ENCODE measurements at places on chromosomes 11 and 22.

- no peak for DNase-seq
Observed at GRCh38 chr11:117857734-117858414, 18.6 kb downstream of the FXYD6 start.

GRCh38 chr11:111107501-111107900 lies 138.0 kb upstream of the POU2AF2 start:
- DNase-seq: no peak

GRCh38 chr11:66032957-66033735 lies 6.9 kb upstream of the CATSPER1 start:
- DNase-seq: no peak

DNA sequence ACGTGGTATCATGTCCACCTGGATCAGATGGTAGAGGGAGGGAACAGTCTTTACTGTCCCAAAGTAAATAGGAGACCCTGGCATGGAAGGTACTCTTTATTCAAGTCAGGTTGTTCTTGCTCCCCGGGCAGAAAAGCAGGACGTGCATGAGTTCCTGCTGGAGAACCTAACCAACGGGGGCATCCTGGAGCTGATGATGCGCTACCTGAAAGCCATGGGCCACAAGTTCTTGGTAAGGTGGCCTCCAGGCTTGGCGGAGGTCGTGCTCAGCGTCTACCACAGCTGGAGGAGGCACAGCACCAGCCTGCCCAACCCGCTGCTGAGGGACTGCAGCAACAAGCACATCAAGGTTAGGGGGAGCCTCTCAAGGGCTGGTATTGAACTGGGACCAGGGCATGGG lies 48.7 kb downstream of the CABIN1 start:
- no peak for DNase-seq

GRCh38 chr11:65503368-65503948 lies 4.6 kb downstream of the MALAT1 start:
- DNase-seq: no peak

DNA sequence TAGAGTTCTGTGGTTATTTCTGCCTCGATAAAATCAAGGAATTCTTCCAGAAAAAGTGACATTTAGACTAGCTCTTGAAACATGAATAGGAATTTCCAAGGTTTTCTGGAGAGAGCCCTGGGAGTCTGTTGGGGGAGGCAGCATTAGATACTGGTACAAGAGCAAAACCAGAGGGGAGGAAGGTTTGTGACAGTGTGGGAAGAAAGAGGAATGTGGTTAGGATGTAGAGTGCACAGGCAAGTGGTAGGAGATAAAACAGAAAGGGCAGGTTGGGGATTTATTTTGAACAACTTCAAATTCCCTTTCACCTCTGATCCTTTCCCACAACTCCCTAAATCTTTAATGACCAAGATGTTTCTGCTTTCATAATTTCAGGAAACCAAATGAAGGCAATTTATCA lies 588.4 kb downstream of the METTL15 start:
- DNase-seq: no peak

GRCh38 chr22:44369916-44370801 lies 57.4 kb upstream of the SHISAL1 start:
- DNase-seq: no peak

DNA sequence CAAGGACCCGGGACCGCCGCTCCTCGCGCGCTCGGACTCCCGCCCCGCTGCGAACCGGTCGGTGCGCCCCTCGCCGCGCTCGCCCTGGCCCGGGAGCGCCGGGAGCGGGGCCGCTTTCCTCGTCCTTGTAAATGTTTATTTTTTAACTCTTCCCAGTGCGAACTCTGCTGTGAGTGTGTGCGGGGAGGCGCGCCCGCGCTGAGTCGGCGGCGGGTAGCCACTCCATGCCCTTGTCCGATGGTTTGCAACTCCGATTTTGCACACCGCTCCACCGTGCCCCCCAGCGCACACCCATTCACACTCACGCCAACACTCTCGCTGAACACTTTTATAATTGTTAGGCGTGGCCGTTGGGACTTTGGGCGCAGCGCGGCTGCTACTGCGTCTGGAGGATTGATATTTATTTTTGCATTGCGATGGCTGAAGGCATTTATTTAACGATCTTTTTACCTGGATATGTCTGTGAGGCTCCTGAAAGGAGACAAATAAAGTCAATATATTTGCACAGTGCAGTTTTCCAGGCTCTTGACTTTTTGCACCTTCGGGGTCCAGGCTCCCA lies 1.0 kb downstream of the C11orf96 start:
- no peak for DNase-seq

GRCh38 chr11:94766713-94767206 lies 1.4 kb upstream of the AMOTL1 start:
- no peak for DNase-seq

DNA sequence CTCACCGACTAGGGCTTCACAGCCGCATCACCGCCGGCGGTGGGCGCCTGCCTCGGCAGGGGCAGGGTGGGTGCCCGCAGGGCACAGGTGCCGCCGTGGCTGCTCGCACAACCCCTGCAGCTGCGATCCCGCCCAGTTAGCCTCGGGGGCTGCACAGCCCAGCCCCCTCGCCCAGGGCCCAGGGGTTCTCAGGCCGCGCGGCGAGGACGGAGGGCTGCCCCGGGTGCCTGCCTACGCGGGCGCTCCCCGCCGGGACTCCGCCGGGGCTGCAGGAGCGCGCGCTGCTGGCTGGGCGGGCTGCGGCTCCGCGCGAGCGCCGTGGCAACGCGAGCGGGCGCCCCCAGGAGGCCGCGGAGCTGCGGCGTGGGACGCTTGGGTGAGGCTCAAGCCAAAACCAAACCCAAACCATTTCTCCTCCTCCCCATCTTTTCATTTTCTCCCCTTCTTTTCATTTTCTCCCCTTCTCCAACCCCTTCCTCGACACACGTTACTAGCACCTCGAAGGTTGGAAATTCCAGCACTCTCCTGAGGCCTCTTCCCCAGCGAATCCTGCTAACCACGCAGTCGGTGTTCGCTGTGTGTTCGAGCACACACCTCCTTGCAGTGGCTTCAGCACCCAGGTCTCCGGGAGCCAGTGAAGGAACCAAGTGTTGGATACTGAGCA lies at the start of gene MICAL3:
MICAL3 (minus strand) TSS at position 286 of the 664 bp plus-strand sequence. CDS start 117,749 bp downstream, outside the sequence.
- DNase-seq: peak; percentile 62

GRCh38 chr11:3341298-3341697 lies 37.6 kb downstream of the ZNF195 start:
- no peak for DNase-seq

DNA sequence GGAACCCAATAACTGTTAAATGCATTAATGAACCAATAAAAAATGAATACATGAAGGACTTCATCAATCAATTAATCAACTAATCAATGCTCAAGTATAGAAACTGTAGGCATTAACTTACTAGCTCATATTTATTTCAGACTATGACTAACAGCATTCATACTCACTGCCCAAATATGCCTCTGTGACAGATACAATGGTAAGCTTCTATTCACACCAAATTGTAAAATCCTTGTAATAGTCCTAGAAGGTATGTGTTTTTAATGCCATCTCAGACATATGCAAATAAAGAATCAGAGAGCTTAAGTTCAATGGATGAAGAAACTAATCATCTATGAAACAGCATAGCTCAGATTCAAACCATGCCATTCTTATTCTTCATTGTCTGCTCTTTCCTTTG lies 1253.6 kb upstream of the TENM4 start:
- DNase-seq: no peak

Measured in nucleus accumbens (tissue), 56 donors.